NCI-H460 (cell line): ENCODE measurements at places on chromosomes 5 and 9. TPM values are rescaled to one million over a fixed set of nuclear protein-coding genes. Genes with fewer than 3 reads are reported as not detected.
A peak's percentile ranks its signal among the peaks of the same experiment; 100 is the strongest.

DNA sequence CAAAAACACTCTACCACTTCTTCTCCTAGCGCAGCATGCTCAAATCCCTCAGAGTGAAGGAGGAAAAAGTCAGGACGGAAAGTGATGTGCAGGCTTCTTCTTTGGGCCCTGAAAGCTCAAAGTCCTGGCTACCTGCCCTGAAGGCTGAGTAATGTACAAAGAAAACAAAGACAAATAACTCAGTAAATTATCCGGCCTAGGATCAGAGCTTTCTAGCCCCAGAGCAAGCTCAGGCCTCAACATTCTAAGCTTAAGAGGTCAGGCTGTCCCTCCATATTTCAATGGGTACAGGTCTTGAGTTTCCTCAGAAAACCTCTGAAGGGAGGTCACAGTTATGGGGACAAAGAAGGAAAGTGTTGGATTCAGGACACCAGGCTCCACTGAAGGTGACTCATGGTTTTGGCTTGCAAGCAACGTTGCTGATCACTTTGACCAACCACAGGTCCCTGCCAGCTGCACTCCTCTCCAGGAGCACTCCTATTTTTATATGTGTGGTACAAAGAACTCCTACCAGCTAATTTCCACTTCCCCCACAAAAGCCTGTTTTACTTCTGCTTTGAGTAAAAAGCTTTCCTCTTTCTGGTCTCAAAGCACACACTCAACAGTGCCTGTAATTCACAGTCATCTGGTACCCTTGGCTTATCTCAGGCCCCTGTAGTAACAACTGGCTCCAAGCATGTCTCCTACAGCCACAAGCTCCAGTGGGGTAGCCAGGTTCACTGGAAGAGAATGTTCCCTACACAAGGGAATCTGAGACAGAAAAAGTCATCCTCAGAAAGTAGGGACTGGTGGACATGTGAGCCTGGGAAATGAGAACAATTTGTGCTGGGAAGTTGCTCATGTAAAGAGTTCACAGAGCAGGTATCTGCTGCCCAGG is 115.7 kb downstream of the UGCG start:
- peak; percentile 60 for DNase-seq

DNA sequence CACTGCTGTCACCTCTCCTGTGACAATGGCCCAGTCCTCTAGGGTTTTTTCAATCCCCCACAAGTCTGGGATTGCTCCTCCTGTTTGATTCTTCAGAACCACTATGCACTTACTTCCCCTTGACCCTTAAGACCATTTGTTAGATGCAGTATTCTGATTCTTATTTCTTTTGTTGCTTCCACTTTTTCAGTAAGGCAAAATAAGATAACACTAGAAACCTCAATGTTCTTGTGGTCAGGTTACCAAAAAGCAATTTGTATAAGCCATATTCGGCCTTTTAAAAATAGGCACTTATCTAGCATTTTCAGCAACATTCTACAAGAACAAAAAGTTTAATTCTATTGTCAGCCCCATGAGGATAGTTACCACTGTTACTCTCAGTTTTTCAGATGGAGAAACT is 220.0 kb downstream of the KDM4C start:
- DNase-seq: no peak

DNA sequence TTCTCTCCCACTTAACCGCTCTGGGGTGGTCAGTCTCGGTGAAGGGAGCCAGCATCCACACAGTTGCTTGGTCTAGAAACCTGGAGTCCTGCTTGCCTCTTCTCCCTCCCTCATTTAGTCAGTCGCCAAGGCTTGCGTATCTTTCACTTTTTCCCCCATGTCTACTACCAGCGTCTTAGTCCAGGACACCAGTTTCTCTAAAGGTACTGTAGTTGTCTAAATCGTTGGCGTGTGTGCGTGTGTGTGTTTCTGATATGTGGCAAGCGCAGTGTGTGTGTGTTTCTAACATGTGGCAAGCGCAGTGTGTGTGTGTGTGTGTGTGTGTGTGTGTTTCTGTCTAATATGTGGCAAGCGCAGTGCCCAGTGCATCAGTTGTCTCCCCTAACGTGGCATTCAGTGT is 641 bp downstream of the ATP6V1G1 start:
- no peak for DNase-seq

DNA sequence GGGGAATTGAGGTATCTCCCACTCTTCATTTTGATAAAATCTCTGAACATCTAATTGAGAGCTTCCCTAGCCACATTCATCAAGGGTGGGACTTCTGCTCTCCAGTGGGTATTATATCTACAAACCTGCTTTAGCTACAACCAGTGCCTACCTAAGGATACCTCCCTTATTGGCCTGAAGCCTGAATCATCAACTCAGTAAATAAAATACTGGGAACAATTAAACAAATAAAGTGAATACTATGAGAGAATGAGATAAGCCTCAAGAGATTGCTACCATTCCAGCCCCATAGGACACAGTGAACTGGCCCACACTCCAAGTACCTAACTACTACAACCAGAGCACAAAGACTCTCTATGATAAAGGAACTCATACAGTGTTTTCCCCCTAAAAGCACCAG is 47.4 kb upstream of the IL12B start:
- no peak for DNase-seq

GRCh38 chr9:136153381-136154065 is 34.8 kb upstream of the TMEM250 start:
- no peak for DNase-seq

- no peak for DNase-seq
Observed at GRCh38 chr9:106102821-106103220, 408.5 kb downstream of the TMEM38B start.

GRCh38 chr5:53603009-53603687 is 42.7 kb downstream of the NDUFS4 start:
- DNase-seq: peak; percentile 38

DNA sequence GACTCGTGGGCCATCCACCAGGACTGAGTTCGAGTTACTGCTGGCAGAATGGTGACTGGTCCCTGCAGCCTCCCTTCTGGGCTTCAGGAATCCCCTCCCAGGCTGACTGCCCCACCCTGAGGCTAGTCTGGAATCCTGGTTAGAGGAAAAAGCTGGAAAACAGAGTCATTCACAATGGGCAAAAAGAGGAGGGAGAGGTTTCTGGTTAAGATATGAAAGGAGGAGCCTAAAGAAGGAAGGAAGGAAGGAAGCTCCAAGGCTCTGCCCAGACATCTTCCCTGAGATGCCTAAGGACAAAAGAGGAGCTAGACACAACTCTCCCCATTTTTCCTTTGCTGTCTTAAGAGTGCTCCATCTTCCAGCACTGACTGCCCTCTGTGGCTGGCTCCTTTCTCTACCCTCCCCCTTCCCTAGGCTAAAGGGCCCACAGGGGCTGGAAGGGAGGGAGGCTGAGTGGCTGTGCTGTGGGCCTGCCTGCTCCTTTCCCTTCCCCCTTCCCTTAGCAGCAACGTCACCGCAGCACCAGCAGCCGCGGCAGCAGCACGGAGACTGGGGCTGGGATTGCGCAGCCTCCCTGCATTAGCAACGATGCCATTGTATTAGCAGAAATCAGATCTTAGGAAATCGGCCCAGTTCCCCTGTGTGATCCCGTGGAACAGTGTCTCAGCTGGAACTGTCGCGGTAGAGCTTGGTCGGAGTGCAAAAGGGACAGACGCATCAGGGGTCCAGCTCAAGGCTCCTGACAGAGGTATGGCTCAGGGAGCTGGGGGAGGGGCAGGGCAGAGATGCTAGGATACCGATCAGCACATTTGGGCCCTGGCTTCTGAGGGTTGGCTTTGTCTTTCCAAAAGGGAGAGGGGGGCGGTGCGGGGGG is 48.7 kb downstream of the RUSC2 start:
- no peak for DNase-seq

- DNase-seq: no peak
Observed at GRCh38 chr5:108079753-108080152, 302.1 kb downstream of the FBXL17 start.

GRCh38 chr9:11039006-11039405 is 426.2 kb upstream of the PTPRD start:
- DNase-seq: no peak

GRCh38 chr5:119074419-119074818 is 3.5 kb downstream of the DMXL1 start:
- no peak for DNase-seq

DNA sequence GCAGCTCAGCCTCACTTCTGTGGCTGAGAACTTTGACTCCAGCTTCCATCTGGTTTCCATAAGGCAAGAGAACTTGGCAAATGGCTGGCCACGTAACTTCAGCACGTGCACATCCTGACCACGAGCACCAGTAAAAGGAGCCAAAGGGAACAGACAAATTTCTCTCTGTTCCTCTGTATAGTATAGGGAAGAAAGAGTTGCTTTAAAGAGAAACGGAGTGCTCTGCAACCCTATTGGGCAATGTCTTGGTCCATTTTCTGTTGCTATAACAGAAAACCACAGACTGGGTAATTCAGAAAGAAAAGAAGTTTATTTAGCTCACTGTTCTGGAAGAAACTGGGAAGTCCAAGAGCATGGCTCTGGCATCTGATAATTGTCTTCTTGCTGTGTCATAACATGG is 558.7 kb downstream of the ACTL7B start:
- DNase-seq: no peak

DNA sequence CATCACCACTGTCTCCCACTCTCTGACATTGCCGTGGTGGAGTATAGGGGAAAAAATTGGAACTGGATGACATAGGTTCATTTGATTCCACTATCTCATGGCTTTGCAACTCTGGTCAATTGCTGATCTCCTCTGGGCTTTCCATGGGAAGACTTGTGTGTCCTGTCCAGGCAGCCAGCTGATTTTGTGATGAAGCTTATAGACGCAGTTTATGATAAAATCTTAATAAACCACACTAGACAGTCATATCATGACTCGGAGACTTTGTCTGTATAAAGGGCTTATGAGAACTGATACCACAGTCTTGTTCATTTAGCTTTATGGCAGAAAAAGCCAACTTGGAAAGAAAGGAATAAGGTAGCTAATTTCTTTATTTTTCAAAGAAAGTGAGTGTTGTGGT is 296.5 kb downstream of the MAST4 start:
- no peak for DNase-seq

GRCh38 chr9:113508111-113508749 is 44.7 kb downstream of the RGS3 start:
- DNase-seq: no peak

DNA sequence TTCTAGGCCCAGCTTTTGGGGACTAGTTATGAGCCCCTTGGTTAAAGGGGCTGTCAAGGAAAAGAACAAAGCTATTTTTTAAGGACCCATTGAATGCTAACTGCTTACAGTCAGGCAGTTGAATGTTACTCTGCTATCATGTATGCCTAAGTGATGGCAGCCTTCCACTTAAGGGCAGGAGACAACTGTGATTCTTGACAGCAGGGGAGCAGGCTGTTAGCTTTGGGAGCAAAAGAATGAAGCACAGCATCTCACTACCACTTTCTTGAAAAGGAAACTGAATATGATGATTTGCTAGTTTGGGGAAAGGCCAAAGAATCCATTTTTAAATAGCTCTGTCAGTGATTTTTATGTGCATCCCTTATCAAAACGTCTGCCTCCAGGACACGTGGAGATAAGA is 221.6 kb downstream of the SH3GL2 start:
- no peak for DNase-seq

- DNase-seq: no peak
Observed at GRCh38 chr9:121773286-121773953, 122.0 kb downstream of the DAB2IP start.

- DNase-seq: no peak
Observed at GRCh38 chr9:2359891-2360471, 261.6 kb upstream of the VLDLR start.

GRCh38 chr5:5291357-5291756 is 131.1 kb upstream of the ICE1 start:
- no peak for DNase-seq

DNA sequence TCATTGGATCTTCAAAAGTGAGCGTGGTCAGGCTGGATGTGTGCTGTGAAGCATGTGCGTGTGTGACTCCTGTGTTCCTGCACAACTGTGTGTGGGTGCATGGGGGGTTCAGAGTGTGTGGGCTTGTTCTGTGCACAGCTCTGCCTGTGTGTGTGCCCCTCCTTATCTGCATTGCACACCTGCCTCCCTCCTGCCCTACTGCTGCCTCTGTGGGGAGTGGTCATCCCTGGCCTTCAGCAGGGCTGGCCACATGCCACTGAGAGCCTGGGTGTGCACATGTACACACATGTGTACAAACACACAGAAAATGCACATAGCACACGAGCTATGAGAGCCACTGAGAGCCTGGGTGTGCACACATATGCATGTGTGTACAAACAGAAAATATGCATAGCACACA is 92.1 kb downstream of the CACNA1B start:
- no peak for DNase-seq

- no peak for DNase-seq
Observed at GRCh38 chr5:3041001-3041400, 289.5 kb upstream of the IRX2 start.

DNA sequence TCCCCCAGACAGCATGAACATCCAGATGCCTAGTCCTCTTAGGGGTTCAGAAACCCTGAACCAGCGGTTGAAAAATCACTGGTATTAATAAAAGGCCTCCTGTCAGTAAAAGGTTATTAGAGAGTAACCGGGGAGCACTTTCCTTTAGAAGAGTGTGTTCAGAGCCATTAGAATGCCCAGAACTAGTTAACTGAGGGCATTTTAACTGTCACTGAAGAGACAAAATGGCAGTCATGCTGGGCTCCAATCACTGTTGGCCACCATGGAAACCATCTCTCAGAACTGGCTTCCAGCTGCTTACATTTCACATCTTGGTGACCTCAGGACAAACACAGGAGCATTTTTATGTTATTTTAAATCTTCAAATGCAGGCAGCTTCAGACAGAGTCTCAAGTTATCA is 36.2 kb upstream of the GDA start:
- DNase-seq: no peak

GRCh38 chr5:72508241-72509170 is 1.3 kb upstream of the ZNF366 start:
- DNase-seq: no peak

DNA sequence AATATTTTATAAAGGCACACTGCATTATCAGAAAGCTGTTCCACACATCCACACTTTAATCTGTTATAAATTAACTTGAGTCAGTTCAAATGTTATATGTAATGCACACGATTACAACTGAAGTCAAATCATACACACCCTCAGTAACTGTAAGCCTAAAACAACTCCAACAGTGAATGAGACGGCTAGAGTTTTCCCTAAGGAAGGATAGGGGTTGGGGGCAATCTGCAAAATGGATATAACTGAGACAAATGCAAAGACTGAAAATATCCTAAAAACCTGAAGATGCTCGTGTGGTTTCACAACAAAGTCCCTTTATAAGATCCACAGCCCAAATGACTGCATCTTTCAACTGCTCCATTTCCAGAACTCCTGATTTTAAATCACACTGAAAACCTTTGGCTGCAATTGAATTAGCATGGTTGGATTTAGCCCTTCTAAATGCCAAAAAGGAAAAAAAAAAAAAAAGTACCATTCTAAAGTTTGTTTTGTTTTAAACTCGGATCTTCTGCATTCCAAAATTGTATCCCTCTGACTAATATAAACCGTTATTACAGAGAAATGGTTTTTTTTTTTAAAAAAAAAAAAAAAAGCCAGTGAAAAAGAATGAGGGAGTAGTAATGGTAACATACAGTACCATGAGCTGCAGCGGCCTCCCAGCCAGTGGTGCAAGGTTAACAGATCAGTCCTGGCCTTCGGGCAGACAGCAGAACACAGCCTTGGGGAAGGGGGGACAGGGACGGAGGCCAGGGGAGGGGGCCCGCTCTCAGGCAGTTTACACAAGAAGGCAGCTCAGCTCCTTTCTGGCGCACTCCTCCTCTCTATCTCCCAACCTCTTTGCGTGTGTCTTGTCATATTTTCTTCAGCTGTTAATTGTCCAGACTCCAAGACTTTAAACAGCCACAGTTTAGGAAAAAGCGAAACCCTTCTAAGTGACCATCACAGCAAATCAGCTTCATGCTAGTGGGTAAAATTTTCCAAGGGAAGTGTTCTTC is 166.1 kb downstream of the BNC2 start:
- DNase-seq: no peak

PCAT7 gene
- total RNA-seq: 2.1 and 2.7 TPM in 2 replicates

SLCO4C1 gene
- total RNA-seq: 0.03 and 0.05 TPM in 2 replicates

PDCD1LG2 gene
- 7.0 and 9.8 TPM in 2 replicates for total RNA-seq

C5orf63 gene
- 5.7 and 12.2 TPM in 2 replicates for total RNA-seq
